Hypothalamus (tissue), 51 donors: ENCODE measurements at places on chromosomes 16 and 17.

GRCh38 chr17:74756891-74757290, 8.5 kb downstream of the NHERF1 start:
- no peak for DNase-seq

DNA sequence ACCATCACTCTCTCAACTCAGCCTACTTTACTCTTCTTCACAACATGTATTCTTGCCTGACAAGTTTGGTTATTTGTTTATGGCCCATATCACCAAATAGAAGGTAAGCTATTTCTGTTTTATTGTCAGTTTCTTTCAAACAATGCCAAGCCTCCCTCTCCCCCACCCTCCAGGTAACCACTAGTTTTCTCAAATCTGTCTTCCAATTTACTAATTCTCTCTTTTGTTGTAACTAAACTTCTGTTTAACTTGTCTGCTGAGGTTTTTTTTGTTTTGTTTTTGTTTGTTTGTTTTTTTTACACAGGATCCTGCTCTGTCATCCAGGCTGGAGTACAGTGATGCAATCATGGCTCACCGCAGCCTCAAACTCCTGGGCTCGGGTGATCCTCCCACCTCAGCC, 34.9 kb downstream of the CHCT1 start:
- no peak for DNase-seq

DNA sequence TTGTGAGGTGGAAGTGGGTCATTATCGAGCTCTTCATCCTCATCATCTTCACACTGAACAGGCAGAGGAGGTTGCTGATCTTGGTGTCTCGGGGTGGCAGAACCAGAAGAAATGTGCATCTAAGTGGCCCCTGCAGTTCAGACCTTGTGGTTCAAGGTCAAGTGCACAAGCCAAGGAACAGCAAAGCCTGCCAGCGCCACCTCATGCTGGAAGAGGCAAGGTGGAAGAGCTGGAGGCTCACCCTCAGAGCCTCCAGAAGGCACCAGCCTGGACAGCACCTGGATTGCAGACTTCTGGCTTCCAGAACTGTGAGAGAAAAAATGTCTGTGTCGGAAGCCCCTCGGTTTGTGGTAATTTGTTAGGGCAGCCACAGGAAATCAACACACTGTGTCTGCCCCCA, 32.7 kb downstream of the IFT140 start:
- DNase-seq: no peak

DNA sequence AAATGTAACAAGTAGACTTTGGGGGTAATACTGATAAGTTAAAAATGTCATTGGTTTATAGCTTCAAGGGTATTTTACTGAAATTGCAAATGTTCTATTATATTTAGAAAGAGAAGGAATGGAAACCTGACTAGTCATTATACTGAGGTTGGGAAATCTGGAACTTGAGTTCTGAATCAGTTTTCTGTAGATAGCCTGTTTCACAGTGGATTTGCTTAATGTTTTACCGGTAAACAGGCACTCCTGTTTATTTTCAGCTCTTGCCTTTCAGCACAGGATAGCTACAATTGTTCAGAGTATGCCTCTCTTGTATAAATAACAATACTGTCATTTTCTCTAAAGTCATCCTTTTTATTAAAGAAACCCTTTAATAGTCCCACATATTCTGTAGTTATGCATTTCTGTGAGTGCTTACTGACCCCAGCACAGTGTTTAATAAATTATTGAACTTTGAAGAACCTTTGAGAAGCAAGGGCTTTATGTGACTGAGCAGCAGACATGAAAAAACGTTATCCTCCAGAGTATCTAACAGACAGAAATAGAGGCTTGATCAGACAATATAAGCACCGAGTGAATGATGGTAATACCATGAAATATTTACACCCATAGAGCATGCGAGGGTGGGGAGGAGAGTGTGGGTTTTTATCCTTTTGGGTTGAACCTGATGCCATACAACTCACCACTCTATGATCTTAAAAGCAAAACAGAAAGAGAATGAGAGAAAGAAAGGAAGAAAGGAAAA, 58.2 kb downstream of the FTO start:
- no peak for DNase-seq

GRCh38 chr16:66458292-66458691, 31.2 kb downstream of the BEAN1 start:
- DNase-seq: no peak
